ENCODE measurements at places on chromosomes 2 and 18. TPM values are rescaled to one million over a fixed set of nuclear protein-coding genes. Genes with fewer than 3 reads are reported as not detected.

- DNase-seq, result no peak
Measured at GRCh38 chr2:12066986-12067385, 320.6 kb downstream of the LPIN1 start.

GRCh38 chr2:1070601-1071000, 120.0 kb downstream of the SNTG2 start:
- no peak for DNase-seq

DNA sequence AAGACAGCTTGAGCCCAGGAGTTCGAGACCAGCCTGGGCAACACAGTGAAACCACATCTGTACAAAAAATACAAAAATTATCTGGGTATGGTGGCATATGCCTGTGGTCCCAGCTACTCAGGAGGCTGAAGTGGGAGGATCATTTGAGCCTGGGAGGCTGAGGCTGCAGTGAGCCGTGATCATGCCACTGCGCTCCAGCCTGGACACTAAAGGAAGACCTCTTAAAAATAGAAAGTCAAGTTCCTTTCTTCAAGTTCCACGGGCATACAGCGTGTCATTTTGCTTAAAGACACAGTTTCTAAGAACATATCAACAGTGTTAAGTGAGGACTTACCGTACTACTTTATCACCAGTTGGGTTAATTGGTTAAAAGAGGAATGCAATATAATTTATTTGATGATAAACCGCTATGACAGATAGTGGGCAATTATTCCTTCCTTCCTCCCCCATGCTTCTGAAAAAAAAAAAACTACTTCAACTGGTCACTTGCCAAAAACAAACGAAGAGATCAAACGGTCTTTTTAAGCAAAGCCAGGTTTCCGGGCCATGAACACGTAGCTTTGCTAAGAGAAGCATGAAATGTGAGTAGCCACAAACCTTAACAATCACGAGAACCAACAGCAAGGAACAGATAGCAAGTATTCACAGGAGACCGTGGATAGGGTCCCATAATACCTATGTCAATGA, 21.4 kb downstream of the AP1S3 start:
- no peak for DNase-seq

The ERMN gene
- total RNA-seq, result 6.0 TPM

The CNDP1 gene
- 0.34 TPM for total RNA-seq

- DNase-seq, result no peak
Measured at GRCh38 chr2:9712263-9712662, 81.5 kb upstream of the YWHAQ start.

DNA sequence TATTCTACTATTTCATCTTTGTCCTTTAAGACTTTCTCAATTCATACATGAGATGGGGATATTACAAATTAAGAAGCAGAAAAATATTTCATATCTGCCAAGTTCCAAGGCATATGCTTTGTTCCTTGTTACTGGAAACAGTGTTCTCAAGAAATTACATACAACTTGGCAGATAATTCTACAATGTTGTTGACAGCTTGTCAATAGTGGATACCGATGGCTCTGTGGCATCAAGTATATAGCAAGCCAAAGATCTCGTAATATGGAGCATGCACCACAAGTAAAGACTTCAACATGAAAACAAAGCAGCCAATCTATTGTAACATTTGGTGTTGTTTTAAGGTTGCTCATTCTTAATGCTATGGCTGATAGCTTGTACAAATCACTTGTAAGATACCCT, 598.2 kb upstream of the KLHL29 start:
- DNase-seq, result no peak

DNA sequence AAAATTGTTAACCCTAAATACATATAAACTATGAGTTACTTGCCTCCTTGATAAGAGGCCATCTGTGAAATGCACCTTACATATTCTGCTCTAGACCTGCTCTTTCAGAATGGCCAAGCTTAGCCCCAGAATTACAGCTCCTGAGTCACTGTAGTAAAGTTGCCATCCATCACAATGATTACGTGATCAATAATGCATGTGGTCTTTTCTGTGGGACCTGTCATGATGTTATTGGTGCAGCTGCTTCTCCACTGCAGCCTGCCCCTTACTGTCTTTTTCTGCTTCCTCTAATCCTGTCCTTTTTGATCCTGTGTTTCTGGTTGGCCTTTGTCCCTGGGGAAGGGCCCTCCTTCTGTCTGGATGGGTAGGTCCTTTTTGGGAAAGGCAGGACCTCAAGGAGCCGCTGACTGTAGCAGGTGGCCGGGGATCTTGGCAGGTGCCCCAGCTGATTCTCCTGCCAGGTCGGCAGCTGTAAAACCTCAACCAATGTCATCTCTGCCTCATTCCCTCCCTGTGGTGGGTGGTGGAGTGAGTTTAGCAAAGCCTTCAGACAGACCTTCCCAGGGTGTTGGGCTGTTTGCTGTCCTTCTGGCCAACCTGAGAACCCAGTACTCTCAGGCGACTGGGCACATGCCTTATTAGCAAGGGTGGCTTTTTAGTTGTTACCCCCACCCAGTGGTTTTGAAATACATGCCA, 126.2 kb upstream of the EML6 start:
- DNase-seq, result no peak

The ARPC2 gene
- 694 TPM for total RNA-seq

GRCh38 chr2:176099159-176099727, 352 bp upstream of the HOXD12 start:
- no peak for DNase-seq

DNA sequence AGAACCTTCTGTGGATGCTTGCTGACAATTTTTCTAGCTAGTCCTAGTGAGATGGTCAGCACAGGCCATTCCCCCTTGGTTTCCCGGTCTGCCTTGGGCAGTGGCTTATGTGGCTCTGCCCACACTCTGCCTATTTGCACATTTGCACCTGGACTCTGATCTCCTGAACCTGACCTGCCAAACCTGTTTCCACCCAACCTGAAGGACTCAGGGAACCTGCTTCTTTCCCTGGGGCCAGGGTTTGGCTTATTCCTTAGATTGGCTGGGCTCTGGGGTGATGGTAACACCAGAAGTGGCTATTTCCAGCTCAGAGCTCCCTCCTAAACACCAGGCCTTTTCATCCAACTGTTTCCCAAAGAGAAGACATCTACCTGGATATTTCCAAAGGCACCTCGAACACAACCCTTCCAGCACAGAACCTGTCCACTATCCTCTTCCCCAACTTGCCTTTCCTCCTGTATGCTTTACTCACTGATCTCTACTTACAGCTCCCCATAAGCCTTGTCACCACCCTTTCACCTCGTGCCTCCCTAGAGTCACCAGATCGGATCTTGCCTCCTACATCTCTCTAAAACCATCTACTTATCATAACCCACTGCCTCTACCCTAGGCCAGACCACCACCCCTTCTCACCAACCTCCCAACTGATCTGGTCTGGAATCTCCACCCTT, 5.8 kb upstream of the MTA3 start:
- no peak for DNase-seq

GRCh38 chr2:240468303-240469238, 33.1 kb downstream of the GPC1 start:
- no peak for DNase-seq

GRCh38 chr18:80126797-80127196, 17.7 kb downstream of the ADNP2 start:
- DNase-seq, result no peak

The PLA2R1 gene
- total RNA-seq, result not detected

The CCL20 gene
- 1.4 TPM for total RNA-seq

The OR6B2 gene
- not detected for total RNA-seq

The HOXD3 gene
- total RNA-seq, result not detected

GRCh38 chr2:180983468-180984242, 3.2 kb downstream of the UBE2E3 start:
- DNase-seq, result peak; percentile 59

DNA sequence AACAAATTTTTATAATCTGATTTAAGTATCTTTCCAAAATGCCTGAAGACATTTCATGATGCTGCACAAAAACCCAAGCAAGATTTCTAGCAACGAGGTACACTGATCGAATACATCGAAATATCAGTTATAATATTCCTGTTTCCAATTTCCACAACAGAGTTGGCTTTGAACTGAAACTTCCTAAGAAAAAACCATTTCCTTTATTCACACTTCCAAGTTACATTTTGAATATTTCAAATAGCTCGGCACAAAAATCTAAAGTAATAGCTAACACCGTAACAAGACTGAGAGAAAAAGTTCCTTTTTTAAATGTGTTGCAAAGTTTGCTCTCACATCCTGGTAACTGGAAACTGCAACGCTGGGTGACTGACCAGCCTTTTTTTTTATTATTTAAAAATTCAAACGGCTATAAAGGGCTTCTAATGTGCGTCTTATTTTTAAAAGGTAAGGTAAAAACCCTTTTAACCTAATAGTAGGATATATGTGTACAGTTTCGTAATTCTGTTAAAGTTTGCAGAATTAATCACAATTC, 1.7 kb downstream of the HNRNPLL start:
- no peak for DNase-seq

DNA sequence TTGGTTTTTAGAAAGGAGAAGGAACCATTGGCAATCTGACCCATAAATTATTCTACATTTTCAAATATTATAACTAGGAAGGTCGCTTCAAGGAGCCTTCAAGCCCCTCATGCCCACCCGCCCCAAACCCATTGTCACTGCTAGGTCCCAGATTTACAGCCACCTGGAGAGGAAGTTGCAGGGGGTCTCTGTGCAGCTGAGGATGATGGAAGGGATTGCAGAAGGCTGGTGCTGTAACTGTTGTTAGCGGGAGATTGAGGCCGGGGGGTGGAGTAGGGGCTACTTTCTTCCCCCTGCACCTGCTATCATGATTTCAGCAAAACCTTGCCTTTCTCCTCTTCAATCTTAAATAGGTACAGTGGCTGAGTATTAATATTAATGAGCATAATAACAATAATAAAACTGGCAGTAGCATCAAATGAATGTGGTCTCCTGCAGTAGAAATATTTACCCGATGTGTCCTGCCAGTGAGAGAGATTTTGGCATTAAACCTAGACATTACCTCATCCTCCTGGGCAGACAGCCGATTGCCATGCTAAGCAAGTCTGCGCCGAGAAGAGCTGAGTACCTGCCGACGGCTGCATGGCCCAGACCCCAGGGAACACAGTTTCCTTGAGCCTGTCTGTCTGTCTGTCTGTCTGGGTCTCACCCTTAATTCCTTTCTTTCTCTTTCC, 225.4 kb downstream of the FAM210A start:
- no peak for DNase-seq

The PJVK gene
- total RNA-seq, result 2.1 TPM

DNA sequence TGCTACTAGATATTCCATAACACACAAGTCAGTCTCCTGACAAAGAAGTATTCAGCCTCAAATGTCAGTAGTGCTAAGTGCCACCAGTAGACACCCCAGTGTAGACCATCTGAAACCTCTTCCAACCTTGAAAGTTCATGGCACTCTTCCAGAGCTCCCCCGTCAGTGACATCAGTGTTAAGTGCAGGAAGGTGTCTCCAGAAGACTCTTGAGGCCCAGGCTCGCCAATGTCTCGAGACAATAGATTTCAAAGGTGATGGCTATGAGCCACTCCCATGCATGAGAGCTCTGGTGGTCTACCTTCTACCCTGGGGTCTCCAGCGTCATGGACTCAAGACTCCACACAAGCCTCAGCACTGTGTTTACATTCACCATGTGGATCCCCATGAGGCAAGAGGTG, 183.8 kb downstream of the SMAD2 start:
- DNase-seq, result no peak

- no peak for DNase-seq
Measured at GRCh38 chr2:42618116-42618515, 49.7 kb downstream of the MTA3 start.

GRCh38 chr18:69969491-69969890, 21.8 kb upstream of the CD226 start:
- no peak for DNase-seq

GRCh38 chr2:27306573-27307286, 1.5 kb downstream of the UCN start:
- peak; percentile 39 for DNase-seq

GRCh38 chr2:24123922-24124580, 782 bp downstream of the FAM228B start:
- no peak for DNase-seq

- DNase-seq, result no peak
Measured at GRCh38 chr18:49611316-49611715, 49.5 kb downstream of the LIPG start.

The CCDC150 gene
- 1.2 TPM for total RNA-seq

DNA sequence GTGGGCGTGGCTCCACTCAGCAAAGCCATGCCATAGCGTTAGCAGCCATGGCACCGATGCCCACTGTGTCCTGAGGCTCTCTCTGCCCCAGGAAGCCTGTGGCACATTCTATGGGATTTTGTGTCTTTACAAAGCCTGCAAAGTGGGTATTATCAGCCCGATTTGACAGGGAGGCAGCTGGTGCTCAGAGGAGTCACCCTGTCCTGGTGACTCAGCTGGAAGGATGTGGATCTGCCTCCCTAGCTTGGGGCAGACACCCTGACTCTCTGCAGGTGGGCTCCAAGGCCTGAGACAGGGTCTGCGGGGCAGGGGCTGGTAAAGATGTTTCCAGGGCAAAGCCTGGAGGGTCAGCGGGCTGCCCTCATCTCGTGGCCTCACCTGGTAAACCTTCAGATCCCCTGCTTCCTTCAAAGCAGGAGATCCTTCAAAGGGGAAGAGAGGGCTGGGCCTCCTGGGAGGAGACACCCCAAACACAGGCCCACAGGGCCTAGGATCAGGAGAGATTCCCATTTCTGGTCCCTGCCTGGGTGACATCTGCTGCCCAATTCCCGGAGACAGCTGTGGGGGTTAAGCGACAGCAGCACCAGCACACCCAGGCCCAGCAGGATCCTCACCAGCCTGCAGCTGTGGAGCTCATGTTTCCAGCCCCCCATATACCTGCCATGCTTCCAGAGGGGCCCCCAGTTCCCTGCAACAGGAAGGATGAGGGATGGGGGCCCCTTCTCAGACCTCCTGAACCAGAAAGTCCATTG, 3.0 kb upstream of the ASB1 start:
- no peak for DNase-seq

GRCh38 chr2:217912098-217913024, 90.4 kb downstream of the TNS1 start:
- no peak for DNase-seq

- DNase-seq, result no peak
Measured at GRCh38 chr18:67290421-67290820, 226.1 kb downstream of the DSEL start.

DNA sequence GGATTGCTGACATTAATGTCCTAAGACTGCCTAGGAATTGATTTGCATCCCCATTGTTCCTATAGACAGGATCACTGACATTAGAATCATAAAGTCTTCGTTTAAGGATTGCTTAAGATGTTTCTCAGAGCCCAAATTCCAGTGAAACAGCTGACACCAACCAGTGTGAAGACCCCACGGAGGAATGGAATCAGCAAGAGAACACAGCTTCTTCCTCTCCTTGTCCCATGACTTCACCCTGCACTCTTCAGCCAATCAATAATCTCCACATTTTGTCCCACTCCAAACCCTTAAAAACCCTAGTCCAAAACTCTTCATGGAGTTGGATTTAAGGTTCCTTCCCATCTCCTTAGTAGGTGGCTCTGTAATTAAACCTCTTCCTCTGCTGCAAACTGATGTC, 157.0 kb upstream of the NDUFV2 start:
- no peak for DNase-seq

GRCh38 chr2:224951723-224952481, 90.4 kb downstream of the DOCK10 start:
- DNase-seq, result no peak

- no peak for DNase-seq
Measured at GRCh38 chr2:199462956-199463692, 5.4 kb upstream of the SATB2 start.

The EMILIN1 gene
- 0.73 TPM for total RNA-seq

The CD207 gene
- total RNA-seq, result not detected

- DNase-seq, result no peak
Measured at GRCh38 chr2:6887751-6888192, 10.2 kb downstream of the RSAD2 start.
